ENCODE measurements at places on chromosomes 5 and 9.

DNA sequence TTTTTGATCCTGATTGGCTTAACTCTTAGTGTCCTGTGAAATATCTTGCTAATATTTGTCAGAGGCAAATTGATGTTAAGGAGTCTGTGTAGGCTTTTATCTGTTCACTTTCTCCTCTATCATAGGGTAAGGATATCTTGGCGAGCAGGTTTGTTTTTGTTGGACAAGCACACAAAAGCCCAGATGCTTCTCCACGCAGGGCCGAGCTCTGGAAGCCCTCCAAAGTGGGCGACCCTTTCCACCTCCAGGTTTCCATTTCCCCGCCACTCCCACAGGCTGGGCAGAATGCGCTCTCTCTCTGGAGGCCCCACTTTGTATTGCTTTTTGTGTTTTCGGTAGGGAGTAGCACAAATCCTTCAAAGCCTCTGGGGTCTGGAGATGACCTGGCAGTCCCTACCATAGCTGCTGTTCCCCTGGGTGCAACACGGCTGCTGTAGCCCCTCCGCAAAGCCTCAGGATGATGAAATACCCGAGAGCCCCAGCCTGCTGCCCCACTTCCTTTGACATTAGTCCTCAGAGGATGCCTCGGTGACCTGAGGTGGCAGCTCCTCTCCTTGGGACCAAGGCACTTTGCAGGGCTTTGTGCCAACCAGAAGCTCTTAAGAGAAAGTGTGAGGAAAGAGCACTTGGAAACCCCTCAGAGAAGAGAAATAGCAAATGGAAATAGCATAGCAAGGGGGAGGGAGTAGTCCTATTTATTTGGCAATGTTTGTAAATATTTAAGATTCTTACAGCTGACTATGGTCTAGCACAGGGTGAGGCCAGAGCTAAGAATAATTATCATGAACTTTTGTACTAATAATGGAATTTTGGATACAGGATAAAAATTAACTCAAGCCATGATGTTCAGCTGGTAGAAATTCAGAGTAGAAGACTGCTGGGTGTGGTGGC, 122.8 kb downstream of the ARHGEF28 start:
- DNase-seq, result no peak

GRCh38 chr5:154542581-154542980, 64.6 kb upstream of the HAND1 start:
- no peak for DNase-seq

DNA sequence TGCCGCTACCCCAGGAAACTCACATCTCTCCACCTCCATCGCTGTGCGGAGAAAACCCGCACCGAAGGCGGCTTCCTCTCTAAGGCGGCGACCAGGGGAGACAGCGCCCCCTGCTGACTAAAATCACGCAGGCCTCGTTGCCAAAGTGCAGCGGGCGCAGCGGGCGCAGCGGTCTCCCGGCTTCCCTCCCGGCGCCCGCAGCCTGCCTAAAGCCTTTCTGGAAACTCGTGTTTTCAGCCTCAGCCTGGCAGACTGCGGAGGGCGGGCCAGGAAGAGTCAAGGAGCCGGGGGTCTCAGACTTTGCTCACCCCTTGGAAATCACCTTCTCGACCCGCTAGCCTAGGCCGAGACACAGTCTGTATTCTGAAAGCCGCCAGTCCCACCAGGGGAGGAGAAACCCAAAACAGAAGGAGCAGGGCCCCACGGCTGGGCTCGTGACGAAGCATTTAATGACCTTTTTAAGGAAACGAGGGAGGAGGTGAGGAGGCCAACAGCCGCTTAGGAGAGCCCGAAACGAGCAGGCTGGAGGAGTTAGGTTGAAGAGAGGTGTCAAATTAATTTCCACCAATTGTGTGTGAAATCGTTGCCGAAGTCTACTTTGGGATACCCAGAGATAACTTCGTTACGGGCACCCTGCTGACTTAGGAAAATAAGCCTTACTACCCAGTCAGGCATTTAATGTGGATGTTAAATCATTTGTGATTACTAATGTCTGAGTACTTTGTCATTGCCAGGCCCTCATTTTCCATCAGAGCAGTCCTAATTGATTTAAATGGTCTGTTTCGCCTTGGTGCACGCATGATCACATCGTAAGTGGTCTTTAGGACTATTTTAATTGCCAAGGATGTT, 7.3 kb upstream of the FOXB2 start:
- DNase-seq, result no peak

DNA sequence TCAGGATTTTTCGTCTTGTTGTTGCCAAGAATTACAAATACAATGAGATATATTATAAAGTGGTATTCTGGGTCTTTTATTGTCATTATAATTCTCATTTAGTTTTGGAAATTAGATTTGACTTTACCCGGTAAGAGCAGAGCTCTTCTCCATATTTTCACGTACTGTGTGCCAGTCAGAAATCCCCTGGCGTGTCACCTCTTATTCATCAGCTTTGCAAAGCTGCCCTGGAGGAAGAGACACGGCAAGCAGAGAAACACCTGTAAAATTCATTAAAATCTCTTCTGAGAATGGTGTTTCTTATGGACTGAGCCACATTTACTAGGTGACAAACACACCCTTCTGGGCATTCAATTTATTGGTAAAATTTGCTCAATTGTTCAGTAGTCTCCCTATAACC, 440.4 kb downstream of the HINT1 start:
- no peak for DNase-seq

DNA sequence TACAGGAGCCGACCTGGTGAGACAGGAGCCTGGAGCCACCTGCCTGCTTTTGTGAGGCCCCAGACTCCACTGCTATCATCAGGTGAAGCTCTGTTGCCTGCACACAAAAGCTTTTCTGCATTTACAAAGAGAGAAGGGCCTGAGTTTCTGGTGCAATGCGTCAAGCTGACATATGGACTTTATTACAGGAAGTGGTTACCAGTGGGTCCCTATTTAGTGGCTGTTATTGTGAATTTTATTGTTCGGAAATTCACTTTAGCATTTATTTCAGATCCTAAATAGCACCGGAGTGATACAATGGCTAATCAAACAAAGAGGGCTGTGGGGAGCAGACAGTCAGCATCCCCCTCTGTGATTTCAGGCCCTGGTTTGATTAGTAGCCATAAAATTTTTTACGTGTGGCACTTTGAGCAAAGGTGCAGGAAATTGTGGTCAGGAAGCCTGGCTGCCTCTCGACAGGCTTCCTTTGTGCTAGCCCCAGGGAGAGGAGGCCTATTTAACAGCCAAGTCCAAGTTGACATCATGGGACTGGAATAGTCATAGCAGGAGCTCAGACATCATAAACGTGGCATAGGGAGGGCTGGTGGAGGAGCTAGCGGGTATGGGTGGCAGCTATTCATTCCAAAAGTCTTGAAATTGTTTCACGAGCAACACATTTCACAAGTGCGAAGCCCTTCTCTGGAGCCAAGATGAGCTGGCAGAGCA, 8.4 kb downstream of the TGFBI start:
- peak; percentile 7 for DNase-seq

GRCh38 chr5:135032999-135033861, 798 bp downstream of the PITX1 start:
- no peak for DNase-seq

DNA sequence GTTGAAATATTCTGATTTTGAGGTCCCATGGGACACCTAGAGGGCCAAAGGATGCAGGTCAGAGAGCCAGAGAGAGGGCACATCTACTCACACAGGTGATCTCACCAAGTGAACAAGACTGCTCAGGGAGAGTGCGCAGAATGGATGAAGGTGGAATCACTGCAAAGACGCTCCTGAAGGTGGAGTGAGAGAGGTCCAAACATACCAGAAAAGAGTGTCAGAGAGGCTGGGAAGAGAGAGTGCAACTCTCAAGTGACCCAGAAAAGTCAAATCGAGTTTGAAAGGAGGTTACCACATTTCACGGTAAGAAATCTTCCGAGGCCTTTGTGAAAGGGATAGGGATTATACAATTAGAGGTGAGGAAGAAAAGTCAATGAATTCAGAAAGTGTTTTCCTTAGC, 173.4 kb downstream of the EPB41L4A start:
- DNase-seq, result no peak

DNA sequence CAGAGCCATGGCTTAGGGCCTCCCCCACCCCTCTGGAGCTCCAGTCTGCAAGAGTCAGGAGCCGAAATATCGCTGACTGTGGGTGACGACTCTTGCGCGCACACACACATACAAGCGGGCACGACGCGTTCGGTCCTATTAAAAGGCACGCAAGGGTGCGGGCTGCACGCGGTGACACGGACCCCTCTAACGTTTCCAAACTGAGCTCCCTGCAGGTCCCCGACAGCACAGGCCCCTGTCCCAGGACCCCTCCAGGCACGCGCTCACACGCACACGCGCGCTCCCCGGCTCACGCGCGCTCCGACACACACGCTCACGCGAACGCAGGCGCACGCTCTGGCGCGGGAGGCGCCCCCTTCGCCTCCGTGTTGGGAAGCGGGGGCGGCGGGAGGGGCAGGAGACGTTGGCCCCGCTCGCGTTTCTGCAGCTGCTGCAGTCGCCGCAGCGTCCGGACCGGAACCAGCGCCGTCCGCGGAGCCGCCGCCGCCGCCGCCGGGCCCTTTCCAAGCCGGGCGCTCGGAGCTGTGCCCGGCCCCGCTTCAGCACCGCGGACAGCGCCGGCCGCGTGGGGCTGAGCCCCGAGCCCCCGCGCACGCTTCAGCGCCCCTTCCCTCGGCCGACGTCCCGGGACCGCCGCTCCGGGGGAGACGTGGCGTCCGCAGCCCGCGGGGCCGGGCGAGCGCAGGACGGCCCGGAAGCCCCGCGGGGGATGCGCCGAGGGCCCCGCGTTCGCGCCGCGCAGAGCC, at the start of gene GRIN1:
TSS of gene GRIN1 (plus strand) at position 433 of the 746 bp plus-strand sequence. CDS start 333 bp downstream, outside the sequence.
- no peak for DNase-seq

- DNase-seq, result no peak
Measured at GRCh38 chr9:74783408-74783807, 104.3 kb downstream of the TRPM6 start.

- DNase-seq, result no peak
Measured at GRCh38 chr5:95447961-95448360, 56.8 kb downstream of the FAM81B start.

DNA sequence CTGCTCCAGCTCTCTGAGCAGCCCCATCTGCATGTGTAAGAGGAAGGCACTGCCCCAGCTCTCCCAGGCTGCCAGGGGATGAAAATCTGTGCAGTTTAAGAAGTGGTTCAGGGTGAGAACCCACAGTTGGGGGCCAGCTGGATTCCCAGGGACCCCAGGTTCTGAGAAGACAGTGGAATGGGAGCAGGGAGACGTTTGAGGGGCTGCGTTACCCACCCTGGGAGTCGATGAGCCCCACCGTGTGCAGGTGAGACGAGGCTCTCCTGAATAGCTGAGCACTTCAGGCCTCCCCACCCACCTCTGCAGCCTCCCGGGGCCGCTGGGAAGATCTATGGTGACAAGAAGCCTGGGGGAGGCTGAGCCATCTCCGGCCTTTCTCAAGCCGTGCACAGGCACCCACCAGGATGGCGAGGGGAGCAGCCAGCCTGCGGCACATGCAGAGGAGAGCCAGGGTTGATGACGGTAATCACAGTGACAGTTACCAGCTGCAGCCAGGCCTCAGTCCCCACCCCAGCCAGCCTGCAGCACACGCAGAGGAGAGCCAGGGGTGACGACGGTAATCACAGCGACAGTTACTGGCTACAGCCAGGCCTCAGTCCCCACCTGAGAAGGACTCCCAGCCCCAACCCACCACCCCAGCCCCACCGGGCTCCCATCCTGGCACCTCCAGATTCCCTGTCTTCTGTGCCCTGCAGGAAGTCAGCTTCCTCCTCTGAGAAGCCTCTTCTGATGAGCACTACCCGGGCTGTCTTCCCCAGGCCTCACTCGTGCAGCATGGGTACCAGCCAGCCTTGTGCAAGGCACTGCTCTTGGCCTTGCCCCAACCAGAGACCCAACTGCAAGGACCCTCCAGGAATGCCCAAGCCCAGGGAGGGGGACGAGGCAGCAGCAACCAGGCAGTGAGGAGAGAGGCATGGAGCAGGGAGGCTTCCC, 150.8 kb upstream of the PPP1R26 start:
- DNase-seq, result no peak

- DNase-seq, result no peak
Measured at GRCh38 chr5:110653231-110653970, 73.1 kb downstream of the TMEM232 start.

- no peak for DNase-seq
Measured at GRCh38 chr5:43192558-43193180, 644 bp downstream of the NIM1K start.

- DNase-seq, result peak; percentile 17
Measured at GRCh38 chr5:60677850-60678664, 21.9 kb downstream of the DEPDC1B start.

DNA sequence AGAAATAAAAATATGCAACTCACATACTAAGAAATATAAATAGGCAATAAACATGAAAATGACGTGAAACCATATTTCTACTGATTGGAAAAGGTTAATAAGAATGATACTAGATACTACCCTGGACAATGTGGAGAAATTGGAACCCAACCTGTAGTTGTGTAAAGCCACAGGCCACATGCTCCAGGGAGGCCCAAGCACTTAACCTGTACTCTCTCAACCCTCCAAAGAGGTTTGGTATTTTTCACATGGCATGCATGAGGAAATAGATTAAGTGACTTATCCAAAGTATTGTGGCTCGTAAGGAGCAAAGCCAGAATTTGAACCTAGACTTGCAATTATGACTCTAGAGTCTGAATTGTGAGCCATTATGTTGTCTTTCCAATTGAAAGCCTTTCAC, 13.4 kb downstream of the LIFR start:
- no peak for DNase-seq

- no peak for DNase-seq
Measured at GRCh38 chr9:22307013-22307711, 139.5 kb upstream of the DMRTA1 start.

- DNase-seq, result no peak
Measured at GRCh38 chr5:5481633-5482032, 59.2 kb downstream of the ICE1 start.
